ENCODE measurements at places on chromosomes 16 and 17. TPM values are rescaled to one million over a fixed set of nuclear protein-coding genes. Genes with fewer than 3 reads are reported as not detected.
A peak's percentile ranks its signal among the peaks of the same experiment; 100 is the strongest.

The MYO18A gene
- 56.8 TPM for total RNA-seq

The PRSS21 gene
- not detected for total RNA-seq

The LRRC37A gene
- 7.3 TPM for total RNA-seq

DNA sequence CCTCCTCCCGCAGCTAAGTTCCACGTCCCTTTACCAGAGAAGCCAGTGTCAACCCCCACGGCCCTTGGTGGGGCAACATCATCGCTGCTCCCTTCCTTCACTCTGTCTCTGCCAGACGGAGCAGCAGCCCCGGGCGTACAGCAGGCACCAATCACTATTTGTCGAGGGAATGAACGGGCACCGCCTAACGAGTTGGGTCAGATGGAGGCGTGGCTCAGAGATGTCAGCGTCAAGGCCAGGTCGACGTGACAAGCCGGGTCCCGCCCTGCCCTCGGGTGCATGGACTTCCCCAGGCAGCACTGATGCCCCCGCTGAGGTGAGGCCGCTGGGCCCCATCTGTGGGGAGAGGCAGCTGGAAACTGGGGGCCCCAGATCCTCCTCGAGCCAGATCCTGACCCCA, 50.0 kb downstream of the CBFA2T3 start:
- no peak overlapping the region for H3K27ac ChIP-seq
- H3K4me3 ChIP-seq = no peak overlapping the region
- no peak for DNase-seq
- H3K4me1 ChIP-seq = no peaks in the 10 kb centered on the region
- no peaks in the 10 kb centered on the region for H3K27me3 ChIP-seq

The BMERB1 gene
- total RNA-seq = 3.9 TPM

The MEIOC gene
- 0.11 TPM for total RNA-seq

The KRTAP3-1 gene
- total RNA-seq = 1.3 TPM

DNA sequence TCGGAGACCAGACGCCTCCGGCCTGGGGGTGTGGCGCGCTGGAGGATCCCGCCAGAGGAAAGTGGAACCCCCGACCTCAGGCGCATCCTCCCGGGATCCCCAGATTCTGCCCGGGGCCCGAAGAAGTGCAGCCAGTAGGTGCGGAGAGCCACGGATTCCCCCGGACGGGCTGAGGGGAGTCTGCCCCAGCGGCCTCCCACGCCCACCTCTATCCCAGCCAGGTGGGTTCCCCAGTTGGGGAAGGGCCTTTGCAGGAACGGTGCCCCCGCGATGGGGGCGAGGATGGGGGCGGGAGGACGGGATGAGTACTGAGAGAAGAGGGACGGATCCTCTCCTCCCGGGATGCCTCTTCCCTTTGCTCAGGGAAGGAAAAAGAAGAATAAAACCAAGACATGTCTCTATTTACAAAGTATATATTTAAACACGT, 5.1 kb downstream of the CBX8 start:
- no peak for DNase-seq
- peak overlapping the region; percentile 63 for H3K4me3 ChIP-seq
- peaks cover 39% of the 10 kb centered on the region for H3K4me1 ChIP-seq
- H3K27ac ChIP-seq = no peak overlapping the region
- H3K27me3 ChIP-seq = peaks cover 56% of the 10 kb centered on the region

- no peak overlapping the region for H3K27ac ChIP-seq
- peaks cover 10% of the 10 kb centered on the region for H3K27me3 ChIP-seq
- no peak for DNase-seq
- H3K4me3 ChIP-seq = no peak overlapping the region
- H3K36me3 ChIP-seq = no peaks in the 10 kb centered on the region
- H3K4me1 ChIP-seq = no peaks in the 10 kb centered on the region
Measured at GRCh38 chr16:24156777-24157176, 99.4 kb upstream of the CACNG3 start.

DNA sequence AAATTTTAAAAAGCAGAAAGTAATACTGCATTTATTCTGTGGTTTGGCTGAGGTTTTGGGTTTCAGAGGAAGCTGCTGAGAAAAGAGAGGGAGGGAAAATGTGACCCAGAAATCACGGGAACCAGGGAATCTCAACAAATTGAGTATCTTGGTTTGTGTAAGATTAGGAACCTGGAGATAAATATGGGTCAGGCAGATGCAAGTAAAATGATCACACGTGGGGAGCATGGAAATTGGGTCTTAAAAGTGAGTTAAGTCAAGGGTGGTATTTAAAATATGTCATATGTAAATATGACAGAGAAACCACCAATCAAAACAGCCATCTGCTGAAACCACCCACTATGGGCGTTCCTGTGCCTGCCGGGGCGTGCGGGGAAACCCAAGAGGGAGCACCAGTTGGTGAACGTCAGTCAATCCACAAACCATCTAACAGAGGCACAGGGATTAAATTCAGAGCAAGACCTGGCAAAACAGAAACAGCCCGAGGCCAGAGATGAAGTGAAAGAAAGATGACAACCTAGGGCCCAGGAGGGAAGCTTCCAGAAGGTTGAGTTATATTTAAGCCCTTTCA, 33.4 kb downstream of the CDH13 start:
- H3K27me3 ChIP-seq = peaks cover 2% of the 10 kb centered on the region
- no peaks in the 10 kb centered on the region for H3K36me3 ChIP-seq
- no peak overlapping the region for H3K4me3 ChIP-seq
- no peak for DNase-seq
- H3K27ac ChIP-seq = no peak overlapping the region

The VTN gene
- total RNA-seq = 0.50 TPM

The FOXC2 gene
- 10.4 TPM for total RNA-seq

GRCh38 chr17:73343168-73343634, 31.4 kb upstream of the CDC42EP4 start:
- DNase-seq = peak; percentile 51
- peak overlapping the region; percentile 89 for H3K27ac ChIP-seq
- peak overlapping the region; percentile 2 for H3K4me3 ChIP-seq
- H3K36me3 ChIP-seq = no peaks in the 10 kb centered on the region

The PRSS8 gene
- total RNA-seq = 79.1 TPM

DNA sequence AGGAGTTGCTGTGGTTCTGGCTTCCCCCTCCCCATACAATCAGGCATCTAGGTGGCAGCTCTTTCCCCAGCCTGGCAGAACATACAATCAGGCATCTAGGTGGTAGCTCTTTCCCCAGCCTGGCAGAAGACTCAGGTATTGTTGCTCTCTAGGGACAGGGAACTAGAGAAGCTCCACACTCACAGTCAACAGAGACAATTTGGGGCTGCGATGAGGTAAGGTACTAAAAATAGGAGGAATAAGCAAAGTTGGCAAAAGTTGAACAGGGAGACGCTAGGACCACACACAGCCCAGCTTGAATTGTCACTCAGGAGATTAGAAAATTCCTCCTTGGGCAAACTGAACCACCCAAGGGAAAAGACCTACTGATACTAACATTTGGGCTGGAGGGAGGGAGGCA, 315.5 kb upstream of the CDH5 start:
- H3K27ac ChIP-seq = no peak overlapping the region
- no peaks in the 10 kb centered on the region for H3K4me1 ChIP-seq
- no peak for DNase-seq
- H3K36me3 ChIP-seq = no peaks in the 10 kb centered on the region

DNA sequence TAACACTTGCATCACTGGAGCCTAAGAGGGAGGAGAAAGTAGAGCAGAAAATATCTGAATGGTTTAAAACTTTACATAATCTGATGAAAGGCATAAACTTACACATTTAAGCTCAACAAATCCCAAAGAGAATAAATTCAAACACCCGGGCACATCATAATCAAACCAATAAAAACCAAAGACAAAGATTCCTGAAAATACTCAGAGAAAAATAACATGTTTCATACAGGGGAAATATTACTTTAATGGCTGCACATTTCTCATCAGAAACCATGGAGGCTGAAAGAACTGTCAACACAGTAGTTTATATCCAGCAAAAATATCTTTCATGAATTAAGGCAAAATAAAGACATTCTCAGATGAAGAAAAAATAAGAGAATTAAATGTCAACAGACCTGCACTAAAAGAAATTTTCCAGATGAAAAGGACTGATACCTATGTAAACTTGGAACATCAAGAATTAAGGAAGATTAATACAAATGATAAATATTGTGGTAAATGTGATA, 34.2 kb downstream of the C16orf87 start:
- H3K27me3 ChIP-seq = no peaks in the 10 kb centered on the region
- H3K36me3 ChIP-seq = peaks cover 40% of the 10 kb centered on the region
- peaks cover 1% of the 10 kb centered on the region for H3K4me1 ChIP-seq
- no peak overlapping the region for H3K27ac ChIP-seq

DNA sequence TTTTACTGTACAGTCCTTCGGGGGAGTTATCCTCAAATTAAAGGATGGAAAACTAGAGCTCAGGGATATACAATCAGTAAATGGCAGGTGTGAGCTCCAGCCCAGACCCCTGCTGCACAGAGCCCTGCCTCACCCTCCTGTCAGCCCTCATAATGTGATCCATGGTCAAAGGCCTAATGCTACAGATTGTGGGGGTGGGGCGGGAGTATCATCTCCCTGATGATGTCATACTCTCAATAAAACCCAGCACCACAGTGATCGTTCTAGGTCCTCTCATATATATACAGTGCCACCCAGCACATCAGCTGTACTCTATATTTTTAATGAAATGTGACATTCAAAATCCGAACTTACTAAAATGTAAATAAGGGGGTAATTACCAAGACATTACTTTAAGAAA, 61.5 kb downstream of the SLC39A11 start:
- H3K36me3 ChIP-seq = peaks cover 2% of the 10 kb centered on the region
- H3K4me1 ChIP-seq = no peaks in the 10 kb centered on the region
- no peaks in the 10 kb centered on the region for H3K27me3 ChIP-seq
- no peak overlapping the region for H3K4me3 ChIP-seq

DNA sequence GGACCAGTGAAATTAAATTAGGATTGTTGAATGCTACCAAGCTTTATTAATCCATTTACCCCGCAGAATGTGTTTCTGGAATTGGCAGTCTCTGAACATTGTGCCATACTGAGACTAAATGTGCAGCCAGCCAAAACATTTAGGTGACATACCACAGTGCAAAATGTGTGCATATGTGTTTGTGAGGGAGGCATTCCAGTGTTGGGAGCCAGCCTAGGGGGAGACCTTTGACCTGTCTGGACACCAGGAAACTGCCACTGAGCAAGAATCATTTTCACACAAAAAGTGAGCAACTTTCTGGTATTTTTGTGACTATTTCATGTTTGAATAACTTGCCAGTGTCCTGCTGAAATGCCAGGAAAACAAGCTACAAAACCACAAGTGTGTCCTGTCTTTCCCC, 64.7 kb upstream of the SLC12A3 start:
- DNase-seq = no peak
- no peak overlapping the region for H3K4me3 ChIP-seq
- H3K27ac ChIP-seq = no peak overlapping the region
- peaks cover 6% of the 10 kb centered on the region for H3K36me3 ChIP-seq
- no peaks in the 10 kb centered on the region for H3K4me1 ChIP-seq

DNA sequence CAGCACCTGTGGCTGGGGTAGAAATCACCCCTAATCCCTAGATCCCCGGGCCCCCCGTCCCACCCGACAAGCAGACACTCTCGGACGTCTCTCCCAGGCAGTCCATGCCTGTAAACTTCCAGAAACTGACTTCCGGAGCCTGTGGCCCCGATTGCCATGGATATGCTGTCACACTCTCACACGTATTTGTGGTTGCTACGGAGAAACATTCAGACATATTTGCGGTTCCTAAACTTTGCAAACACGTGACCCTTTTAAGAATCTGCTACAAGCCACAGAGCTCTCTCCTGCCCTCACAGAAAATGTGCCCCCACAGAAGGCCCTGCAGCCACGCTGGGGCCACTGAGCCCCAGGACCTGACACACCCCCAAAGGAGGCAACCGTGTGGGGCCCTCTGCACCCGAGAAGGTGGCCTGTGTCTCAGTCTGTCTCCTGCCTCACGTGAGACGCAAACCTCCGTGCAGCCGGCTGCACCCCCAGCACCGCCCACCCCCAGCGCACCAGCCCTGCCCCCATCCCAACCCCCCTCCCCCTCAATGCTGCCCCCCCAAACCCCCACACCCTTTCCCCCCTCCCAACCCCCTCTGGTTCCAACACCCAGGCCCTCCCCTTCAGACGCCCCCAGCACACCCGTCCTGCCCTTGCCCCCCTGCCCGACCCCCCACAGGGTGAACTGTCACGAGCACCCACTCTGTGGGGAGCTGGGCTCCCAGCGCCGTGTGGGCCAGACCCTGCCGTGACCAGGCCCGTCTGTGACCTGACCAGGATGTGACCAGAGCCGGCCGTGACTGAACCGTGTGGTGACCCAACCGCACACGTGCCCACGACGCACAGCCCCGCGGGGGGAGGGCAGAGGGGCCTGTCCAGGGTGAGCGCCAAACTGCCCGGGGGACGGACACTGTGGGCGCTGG, 66.3 kb upstream of the METRNL start:
- H3K27ac ChIP-seq = no peak overlapping the region
- no peak for DNase-seq
- H3K4me3 ChIP-seq = no peak overlapping the region
- peaks cover 23% of the 10 kb centered on the region for H3K4me1 ChIP-seq

The HAPSTR1 gene
- 78.9 TPM for total RNA-seq

Measured in mesothelial cell of epicardium (in vitro differentiated cells).